ENCODE measurements at places on chromosomes 1 and 21.
A peak's percentile ranks its signal among the peaks of the same experiment; 100 is the strongest.

GRCh38 chr21:44018813-44019567 lies 6.9 kb downstream of the TRAPPC10 start:
- no peak for DNase-seq

DNA sequence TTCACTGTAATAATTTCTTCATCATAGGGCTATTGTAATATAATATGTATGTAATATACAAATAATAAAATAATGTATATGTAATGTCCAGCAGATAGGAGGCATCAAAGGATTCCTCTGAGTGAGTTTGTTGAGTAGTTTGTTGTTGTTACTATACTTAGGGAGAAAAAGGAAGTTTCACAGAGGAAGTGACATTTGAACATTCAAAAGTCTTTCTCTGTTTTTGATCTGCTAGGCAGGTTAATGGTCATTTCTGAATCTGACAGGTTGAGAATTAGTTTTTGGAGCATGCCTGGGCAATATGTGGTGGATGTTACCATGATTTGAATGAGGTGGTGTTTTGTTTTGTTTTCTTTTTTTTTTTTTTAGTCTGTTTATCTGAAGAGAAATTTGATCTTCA lies 102.1 kb downstream of the NRDC start:
- DNase-seq = no peak

- no peak for DNase-seq
Measured at GRCh38 chr1:12769031-12769430, 4.5 kb upstream of the PRAMEF12 start.

DNA sequence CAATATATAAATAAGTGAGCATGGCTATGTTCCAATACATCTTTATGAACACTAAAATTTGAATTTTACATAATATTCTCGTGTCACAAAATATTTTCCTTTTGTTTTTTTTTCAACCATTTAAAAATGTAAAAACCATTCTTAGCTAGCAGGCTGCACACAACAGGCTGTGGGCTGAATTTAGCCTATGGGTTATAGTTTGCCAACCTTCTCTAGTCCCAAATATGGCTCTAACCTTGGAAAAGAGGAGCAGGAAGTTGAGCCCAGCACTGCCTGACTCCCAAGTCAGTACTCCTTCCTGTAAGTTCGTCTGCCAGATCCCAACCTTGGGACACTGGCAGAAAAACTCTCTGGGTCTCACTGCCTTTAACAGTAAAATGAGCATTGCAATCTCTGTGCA lies 13.4 kb downstream of the C1QB start:
- DNase-seq = no peak

DNA sequence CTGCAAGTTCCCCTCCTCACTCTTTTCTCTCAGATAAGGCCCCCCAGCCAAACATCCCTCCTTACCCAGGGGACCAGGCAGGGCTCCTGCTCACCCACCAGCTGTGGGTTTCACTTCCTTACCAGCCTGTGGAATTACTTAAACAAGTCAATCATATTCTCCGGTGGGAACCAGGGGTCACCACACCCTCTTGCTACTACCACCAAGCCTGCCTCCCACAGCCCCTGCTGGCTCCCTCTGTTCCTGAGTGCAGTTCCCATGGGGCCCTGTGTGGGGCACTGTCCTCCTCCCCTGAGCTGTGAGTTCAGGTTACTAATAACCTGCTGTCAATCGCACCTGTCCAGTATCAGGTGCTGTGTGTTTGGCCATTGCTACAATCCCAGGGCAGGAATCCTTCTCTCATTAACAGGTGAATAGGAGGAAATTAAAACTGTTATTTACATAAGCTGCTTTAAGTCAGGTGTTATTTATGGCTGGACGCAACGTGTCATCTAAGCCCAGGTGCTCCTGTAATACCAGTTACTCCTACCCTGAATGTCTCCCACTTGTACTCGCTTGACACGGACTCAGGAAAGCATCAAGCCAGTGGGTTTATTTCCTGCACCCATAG lies 53.1 kb upstream of the LBR start:
- peak; percentile 33 for DNase-seq

DNA sequence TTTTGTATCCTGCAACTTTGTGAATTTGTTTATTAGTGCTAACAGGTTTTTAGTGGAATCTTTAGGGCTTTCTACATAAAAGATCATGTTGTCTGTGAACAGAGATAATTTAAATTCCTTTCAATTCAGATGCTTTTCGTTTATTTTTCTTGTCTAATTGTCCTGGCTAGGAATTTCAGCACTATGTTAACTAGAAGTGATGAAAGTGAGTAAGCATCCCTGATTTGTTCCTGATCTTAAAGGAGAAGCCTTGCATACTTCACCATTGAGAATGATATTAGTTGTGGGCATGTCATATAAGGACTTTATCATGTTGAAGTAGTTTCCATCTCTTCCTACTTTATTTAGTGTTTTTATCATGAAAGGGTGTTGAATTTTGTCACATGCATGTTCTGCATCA lies 23.6 kb upstream of the TRIM67 start:
- DNase-seq = no peak

- DNase-seq = no peak
Measured at GRCh38 chr21:35348686-35349085, 299.6 kb upstream of the RUNX1 start.

DNA sequence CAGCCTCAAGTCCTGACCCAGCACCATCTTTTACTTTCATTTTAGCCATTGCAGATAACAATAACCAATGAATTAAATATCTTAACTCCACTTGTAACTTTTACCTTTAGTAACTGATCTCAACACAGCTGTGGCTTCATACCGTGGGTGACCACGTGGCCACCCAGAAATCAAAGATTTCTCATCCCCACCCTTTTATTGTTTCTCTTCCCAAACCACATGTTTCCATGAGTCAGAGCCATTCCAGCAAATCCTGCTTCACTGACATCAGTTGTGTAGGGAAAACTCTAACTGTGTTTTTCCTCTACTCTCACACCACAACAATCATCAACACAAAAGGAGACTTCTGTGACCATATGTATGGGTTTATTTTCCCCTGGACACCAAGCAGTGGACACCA lies 25.1 kb upstream of the BRDT start:
- no peak for DNase-seq

DNA sequence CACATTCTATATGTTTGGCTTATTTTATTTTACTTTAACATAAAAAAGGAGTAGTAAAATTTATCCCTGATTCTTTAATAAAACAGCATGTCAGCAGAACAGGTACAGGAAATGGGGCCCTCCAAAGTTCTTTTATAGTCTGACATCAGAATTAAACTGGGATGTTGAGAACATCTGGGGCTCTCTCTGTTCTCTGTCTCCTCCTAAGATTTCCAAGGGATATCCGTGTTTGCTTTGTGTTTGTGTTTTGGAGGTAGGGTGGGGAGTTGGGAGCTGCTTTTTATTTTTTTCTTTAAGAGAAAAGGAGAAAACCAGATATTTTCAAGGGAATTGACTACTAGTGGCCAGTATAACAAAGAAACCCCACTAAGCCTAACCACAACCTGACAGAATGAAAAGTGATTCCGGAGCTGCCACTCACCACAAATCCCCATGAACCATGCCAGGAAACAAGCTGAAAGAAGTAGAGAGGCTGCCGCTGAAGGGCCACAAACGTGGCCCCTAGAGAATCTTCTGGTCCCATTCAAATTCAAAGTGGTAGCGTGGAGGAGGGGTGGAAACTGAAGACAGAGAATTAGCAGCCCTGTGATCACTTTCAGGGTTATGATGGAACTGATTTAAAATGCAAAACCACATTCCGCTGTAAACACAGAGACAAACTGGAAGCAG lies 369.6 kb upstream of the ADGRL2 start:
- DNase-seq = no peak

- no peak for DNase-seq
Measured at GRCh38 chr1:62528015-62528414, 69.3 kb upstream of the ANGPTL3 start.

- peak; percentile 17 for DNase-seq
Measured at GRCh38 chr1:231242516-231243198, 1.6 kb downstream of the GNPAT start.

GRCh38 chr1:30879940-30880677 lies 28.4 kb downstream of the SDC3 start:
- DNase-seq = no peak
